ENCODE measurements at places on chromosomes 1 and 21.

- DNase-seq, result no peak
These were observed 85.7 kb upstream of the CXADR start for GRCh38 chr21:17427157-17427556.

- DNase-seq, result no peak
These were observed 13.5 kb downstream of the ATP2B4 start for GRCh38 chr1:203640117-203640516.

- no peak for DNase-seq
These were observed 44.9 kb upstream of the TNFSF18 start for GRCh38 chr1:173095632-173096031.

DNA sequence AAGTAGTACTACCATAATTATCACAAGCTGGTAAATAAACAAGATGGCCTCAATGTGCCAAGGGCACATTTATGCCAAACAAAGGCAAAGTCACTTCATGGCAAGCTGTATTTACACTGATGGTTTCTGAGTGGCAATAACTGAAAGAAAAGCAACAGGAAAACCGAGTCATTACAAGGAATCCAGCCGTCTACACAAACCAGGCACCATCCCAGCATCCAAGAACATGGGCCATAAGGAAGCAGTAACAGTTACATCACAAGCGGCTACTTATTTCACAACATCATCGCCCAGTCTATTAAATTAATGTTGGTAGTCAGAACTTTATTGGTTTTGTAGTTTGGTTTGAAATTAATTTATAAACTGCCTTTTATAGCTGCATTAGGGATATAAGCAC, 214.2 kb downstream of the RERE start:
- DNase-seq, result no peak

GRCh38 chr1:57307392-57308170, 116.3 kb downstream of the DAB1 start:
- DNase-seq, result no peak

DNA sequence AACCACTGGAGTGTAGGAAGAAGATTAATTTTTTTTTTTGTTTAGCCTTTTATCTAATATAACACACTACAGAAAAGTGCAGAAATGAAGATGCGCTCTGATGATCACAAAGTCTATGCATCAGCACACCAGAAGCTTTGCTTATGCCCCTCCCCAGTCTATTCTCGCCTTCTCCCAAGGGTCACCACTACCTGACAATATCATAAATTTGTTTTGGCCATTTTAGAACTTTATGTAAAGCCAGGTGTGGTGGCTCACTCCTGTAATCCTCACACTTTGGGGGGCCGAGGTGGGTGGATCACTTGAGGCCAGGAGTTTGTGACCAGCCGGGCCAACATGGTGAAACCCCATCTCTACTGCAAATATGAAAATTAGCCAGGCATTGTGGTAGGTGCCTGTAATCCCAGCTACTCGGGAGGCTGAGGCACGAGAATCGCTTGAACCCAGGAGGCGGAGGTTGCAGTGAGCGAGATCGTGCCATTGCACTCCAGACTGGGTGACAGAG, 231.3 kb downstream of the FOXD2 start:
- DNase-seq, result no peak

DNA sequence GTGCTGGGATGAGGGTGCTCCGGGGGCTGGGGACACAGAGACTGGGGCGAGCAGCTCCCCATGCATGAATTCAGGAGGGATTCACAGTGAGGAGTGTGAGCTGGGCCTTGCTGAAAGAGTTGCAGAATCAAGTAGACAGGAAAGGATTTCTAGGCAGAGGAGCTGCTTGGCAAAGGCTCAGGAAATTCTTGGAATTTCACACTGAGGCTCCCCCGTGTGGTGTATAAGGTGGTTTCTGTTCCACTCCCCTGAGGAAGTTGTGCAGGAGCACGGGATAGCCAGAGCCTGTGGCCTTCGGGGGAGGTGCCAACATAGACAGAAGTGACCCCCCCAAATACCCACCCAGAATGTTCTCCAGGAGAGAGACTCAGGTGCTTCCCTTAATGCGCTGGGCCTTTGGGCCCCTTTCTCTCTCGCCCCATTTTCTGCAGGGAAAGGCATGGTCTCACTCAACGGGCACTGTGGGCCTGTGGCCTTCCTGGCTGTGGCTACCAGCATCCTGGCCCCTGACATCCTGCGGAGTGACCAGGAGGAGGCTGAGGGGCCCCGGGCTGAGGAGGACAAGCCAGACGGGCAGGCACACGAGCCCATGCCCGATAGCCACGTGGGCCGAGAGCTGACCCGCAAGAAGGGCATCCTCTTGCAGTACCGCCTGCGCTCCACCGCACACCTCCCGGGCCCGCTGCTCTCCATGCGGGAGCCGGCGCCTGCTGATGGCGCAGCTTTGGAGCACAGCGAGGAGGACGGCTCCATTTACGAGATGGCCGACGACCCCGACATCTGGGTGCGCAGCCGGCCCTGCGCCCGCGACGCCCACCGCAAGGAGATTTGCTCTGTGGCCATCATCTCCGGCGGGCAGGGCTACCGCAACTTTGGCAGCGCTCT, 58.5 kb upstream of the ACTL8 start:
- DNase-seq, result no peak

DNA sequence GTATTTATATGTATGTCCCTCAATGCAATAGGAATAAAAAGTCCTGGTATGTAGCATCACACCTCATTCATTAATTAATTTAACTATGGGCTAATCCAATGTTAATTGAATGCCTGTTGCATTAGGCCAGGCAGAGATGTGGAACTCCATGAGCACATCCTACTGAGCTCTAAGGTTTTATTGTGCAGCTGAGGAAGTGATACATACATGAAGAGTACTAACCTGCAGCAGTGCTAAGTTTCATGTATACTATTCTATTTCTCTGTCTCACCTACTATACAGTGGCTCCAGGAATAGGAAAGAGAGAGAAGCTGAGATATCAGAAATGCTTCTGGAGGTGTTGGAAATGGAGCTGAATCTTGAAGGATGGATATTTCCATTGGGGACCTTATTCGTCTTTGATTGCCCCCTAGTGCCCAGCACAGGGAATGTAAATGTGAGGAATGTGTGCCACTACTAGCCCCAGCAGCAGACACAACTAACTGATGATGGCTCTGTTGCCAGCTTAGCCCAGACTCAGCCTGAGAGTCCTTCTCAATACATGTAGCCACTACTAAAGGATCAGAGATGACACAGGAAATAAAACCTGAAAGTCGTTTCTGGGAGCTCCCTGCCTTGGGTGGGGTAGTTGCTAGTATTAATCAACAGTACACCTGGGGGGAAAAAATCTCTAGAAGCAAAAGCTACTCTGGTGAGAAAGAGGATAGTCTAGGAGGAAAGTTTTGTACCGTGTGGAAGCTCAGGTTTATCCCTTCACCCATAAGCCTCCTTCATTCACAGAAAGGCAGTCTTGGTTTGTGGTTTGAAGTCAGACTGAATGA, 173.3 kb upstream of the FOXD3 start:
- DNase-seq, result no peak

GRCh38 chr1:44151808-44152207, 10.4 kb upstream of the KLF18 start:
- DNase-seq, result no peak

GRCh38 chr1:33713058-33713877, 150.6 kb upstream of the HMGB4 start:
- no peak for DNase-seq

GRCh38 chr1:62282909-62283755, 36.1 kb downstream of the KANK4 start:
- no peak for DNase-seq

GRCh38 chr1:87983841-87984240, 655.2 kb downstream of the LMO4 start:
- no peak for DNase-seq

DNA sequence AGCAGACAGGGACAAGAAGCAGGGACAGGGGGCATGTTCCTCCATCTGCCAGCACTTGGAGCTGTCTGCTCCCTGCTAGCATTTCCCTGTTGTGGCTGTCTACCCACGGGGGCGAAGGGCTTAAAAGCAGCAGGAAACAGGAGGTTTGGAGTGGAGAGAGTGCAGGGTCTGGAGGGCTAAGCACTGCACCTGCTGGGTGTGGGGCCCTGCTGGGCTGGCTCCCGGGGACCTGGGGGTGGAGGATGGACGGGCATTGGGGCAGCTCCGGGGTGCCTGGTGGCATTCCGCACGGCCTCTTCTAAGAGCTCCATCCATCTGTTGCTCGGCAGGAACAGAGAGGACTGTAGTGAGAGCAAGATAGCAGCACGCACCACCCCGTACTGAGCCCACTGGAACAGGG, 21.2 kb downstream of the LRRC71 start:
- no peak for DNase-seq

DNA sequence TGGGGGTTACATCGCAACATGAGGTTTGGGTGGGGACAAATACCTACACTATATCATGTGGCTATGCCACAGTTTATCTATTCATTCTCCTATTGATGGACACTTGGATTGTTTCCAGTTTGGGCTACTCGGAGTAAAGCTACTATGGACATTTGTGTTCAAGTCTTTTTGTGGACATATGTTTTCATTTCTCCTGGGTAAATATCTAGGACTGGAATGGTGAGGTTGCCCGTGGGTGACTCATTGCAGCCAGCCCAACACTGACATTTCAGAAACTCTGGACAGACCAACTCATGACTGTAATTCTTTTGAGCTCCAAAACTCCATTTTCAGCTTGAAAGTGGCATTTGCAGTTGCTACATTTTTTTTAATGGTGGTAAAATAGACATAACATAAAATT, 82.7 kb downstream of the KAZN start:
- DNase-seq, result no peak

GRCh38 chr1:185479796-185480195, 162.8 kb upstream of the IVNS1ABP start:
- no peak for DNase-seq

DNA sequence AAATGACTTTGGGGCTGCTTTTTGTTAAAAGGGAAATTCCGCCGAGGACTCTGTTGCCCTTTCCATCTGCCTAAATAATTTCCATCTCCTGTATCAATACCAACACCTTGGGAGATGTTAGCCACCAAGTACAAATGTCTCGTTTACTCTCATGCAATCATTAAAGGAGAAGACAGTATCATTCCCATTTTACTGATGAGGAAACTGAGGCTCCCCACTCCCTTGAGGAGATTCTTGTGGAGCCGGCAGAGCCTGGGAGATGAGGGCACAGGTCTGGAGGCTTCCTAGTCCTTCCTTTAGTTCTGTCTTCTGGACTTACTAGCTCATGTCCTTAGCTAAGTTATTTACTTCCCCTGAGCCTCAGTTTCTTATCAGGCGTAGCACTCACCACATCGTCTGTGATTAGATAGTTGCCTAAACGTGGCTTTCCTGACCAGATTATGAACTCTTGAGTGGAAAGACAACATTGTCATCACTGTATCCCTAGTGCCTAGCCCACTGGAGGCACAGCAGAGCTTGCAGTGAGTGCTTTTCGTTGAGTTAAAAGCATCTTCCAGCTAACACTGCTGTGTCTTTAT, 81.6 kb downstream of the ADSS2 start:
- no peak for DNase-seq

DNA sequence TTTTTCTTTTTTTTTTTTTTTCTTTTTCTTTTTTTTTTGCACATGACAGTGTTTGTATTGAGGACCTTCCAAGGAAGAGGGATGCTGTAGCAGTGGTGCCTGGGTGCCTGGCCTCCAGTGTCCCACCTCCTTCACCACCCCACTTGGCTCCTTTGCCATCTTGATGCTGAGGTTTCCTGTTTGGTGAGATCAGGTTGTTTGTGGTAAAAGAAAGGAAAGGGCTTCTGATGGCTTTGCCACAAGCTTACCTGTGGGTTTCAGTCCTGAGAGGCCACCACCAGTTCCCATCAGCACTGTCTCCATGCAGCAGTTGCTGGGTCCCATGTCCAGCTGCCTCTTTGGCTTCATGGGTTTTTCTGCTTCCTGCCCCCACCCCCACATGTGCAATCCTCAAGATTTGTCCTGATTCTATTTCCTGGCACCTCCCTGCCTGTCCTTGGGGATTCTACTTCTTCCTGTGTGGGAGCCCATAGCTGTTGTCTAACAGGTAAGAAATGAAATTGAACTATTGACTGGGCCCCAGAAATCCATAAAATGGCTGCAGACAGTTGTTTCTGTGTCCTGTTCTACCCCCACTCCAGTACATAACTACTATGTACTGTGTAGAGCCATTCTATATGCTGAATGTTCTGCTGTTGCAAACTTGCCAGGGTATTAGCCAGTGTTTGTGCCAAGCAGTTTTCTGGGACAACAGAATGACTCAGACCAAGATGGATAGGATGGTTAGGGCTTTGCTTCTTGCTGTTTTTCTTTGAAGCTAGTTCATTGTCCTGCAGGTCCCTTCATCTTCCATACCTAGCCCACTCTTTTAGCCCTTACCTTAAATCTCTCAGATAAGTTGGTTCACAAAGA, 4.2 kb upstream of the CCDC28B start:
- no peak for DNase-seq

DNA sequence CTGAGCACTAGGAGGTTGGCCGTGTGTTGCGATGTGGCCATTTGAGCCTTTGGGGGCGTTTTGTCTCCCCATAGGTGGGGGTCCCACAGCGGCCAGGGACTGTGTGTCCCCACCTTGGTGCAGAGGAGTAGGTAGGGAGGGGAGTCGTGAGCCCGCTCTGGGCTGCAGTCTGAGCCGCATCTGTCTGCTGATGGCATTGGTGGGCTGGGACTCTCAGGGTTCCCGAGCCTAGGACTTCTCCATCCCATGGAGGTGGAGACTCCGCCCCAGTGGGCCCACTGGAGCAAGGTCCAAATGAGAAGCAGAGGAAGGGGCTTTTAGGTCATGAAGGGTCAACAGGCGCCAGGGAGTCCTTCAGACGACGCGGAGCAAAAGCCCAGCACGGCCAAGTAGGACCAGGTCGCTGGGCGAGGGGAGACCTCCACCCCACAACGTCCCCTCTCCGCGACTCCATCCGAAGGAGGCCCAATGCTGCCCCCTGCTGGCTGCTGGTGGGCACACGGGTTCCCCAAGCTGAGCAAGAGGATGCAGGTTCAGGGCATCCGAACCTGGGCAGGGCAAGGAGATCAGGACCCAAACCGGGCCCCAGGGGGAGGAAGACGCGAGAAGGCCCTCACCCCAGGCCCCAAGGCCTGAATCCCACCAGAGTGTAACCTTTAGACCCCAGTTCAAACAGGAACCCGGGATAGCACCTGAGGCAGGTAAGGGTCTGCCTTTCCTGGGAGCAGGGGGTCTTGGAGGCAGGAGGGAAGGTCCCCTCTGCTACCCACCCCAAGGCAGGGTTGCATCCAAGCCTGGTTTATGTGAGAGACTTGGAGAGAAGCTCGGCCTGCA, 14.9 kb downstream of the TTC34 start:
- DNase-seq, result no peak

- no peak for DNase-seq
These were observed 2.6 kb downstream of the RIMS3 start for GRCh38 chr1:40662864-40663263.

DNA sequence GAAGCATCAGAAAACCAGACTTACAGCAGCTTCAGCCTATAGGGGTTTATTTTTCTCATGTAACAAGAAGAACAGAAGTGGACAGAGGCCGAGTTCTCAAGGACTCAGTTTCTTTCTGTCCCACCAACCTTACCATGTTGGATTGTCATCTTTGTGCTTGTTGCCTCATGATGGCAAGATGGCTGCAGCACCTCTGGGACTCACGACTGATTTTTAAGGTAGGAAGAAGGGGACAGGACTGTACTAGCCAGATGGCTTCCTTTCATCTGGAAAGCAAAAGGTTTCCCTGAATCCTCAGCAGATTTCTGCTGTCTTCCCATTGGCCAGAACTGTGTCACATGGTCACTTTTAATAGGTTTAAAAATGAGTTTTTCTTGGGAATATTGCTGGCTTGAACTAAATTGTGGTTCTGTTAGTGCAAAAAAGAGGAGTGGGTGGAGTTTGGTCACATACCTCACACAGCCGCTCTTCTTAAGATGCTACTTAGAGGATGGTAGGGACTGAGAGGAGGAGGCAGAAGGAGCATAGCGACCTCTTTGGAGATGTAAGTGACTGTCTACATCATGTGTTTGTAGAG, 48.1 kb upstream of the ENAH start:
- no peak for DNase-seq

- DNase-seq, result no peak
These were observed 28.9 kb downstream of the AGO4 start for GRCh38 chr1:35836734-35837133.

All from hypothalamus (tissue), 51 donors.